ENCODE measurements at places on chromosomes 6 and 20.

DNA sequence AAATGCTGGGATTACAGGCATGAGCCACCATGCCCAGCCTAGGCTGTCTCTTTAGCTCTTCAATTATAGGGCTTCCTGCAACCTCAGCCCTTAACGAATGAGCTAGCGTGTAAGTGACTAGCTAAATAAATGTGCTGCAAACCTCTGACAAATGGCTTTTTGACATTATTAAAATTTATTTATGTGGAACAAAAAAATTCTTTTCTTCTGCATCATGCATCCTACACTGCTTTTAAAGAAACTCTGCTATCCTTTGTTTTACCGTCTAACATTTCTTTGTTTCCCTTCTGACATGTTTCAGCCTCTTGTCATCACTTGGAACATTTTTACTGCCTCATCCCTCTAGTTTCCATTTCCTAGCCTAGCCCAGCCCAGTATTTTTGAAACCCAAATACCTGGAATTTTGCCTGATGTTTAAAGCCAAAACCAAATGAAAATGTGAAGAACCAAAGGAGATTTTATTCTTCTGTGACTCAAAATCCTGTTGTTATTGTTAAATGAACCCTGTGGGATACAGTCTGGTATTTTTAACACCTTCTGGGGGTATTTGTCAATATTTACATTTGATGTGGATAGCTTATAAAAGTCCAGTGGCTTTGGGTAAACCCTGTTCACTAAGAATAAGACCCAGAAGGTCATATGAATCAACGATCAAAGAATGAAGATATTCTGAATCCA is 9.5 kb downstream of the NT5E start:
- DNase-seq, result no peak

- DNase-seq, result no peak
These were observed 23.5 kb downstream of the NOL7 start for GRCh38 chr6:13638626-13639025.

DNA sequence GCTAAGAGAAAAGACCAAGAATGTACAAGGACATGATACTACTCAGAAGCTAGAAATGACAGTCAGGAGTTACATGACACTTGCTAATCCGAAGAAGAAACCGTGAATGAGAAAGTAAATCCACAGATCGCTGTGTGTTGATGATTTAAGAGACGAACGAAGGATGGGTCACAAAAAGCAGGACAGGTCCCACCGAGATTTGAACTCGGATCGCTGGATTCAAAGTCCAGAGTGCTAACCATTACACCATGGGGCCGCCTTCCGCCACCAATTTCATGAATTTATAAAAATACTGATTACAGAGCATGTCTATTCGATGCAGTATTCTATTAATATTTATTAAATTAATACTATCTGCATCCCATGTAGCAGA is 54.0 kb upstream of the BTN3A2 start:
- no peak for DNase-seq

DNA sequence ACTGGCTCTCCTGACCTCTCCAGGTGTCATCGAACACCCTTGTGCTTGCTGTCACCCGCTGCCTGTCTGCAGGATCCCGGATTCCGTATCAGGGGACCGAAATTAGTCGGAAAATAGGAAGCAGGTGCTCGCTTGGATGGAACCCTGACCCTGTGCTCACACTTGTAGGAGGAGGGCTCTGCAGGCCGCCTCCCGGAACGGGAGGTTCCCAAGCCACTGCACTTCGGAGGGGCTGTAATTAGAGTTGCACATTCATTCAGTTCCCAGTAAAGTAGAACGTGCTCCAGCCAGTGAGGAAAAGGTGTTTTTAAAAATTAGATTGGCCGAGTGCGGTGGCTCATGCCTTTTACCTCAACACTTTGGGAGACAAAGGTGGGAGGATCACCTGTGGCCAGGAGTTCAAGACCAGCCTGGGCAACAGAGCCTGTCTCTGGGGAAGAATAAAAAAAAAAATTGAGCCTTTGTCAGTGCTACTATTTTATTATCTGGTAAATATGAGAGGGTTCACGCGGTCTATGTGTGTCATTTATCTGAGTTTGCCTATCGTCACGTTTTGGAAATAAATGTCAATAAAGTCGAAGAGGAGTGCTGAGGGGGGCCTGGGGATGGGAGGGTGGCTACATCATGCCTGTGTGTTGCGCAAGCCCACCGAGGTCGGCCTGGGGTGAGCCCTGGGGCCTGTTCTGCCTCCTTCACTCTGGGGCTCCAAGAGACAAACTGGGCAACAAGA is 1.5 kb upstream of the GMEB2 start:
- peak; percentile 94 for DNase-seq

- DNase-seq, result no peak
These were observed 310.0 kb downstream of the ESR1 start for GRCh38 chr6:152117156-152118133.

DNA sequence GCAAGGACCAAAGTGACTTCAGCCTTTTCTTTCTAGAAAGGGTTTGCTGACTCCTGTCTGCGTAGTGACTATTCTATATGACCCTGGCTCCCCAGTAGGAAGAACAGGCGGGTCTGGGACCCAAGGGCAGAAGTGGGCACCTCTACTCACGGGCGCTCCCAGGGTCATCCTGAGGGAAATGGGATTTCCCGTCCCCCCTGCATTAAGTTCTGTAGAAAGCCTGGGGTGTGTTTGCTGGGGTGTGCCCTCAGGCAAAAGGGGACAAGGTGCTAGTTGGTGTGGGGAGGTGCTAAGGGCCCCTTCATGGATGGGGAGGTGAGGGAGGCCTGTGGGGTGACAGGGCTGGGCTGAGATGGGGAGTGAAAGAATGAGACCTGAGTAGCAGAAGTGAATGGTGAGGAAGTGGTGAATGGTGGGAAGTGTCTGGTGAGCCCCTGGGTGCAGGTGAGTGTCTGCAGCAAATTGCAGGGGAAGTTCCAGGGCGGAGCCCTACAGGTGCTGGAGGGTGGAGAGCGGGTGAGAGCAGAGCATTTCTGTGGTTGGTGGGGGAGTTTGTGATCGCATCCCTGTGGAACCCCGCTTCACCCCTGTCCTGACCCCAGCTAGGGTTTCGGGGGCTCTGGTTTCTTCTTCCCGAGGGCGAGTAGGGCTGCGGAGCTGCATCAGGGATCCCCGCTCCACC is 21.1 kb downstream of the RAET1L start:
- DNase-seq, result no peak

GRCh38 chr6:73394577-73395354 is at the start of gene DDX43:
Gene DDX43 (plus strand): TSS chr6:73394828. CDS start chr6:73394906, 78 bp downstream.
- DNase-seq, result peak; percentile 84

GRCh38 chr6:67496191-67496590 is 1138.9 kb upstream of the ADGRB3 start:
- no peak for DNase-seq

- DNase-seq, result no peak
These were observed 11.5 kb upstream of the C6orf132 start for GRCh38 chr6:42153921-42154320.

DNA sequence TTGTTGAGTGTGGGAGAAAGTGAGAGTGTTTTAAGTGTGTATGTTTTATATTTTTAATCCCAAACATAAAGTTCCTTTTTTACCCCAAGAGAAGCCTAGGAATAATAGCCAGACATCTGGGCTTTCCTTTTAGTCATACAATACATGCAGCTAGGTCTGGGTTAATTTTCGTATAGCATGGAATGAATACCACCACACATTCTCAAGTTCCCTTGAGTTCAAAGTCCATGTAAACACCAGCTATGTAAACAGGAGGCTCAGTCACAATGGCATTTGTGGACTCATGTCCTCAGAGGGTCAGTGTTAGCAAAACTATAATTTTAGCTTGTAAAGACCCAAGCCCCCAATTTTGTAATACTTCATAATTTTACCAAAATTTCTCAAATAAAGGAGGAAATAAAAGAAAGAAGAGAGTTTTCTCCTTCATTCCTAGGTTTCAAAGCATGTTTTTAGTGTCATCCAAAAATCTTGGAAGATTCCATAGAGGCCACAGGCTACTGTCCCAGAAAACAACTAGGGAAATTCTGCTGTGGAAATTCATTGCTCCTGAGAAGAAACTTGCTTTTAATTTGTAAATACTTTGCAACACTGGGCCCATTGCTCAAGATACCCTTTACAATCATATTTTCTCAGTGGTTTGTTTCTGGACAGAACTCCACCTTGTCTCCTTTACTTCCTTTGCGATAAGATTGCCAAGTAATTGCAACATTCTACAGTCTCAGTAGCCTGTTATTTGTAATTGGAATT is 671.2 kb downstream of the COL12A1 start:
- DNase-seq, result peak; percentile 61

- DNase-seq, result no peak
These were observed 136.5 kb downstream of the BTBD9 start for GRCh38 chr6:38503032-38503773.

- DNase-seq, result no peak
These were observed 27.8 kb upstream of the F13A1 start for GRCh38 chr6:6348256-6348655.

DNA sequence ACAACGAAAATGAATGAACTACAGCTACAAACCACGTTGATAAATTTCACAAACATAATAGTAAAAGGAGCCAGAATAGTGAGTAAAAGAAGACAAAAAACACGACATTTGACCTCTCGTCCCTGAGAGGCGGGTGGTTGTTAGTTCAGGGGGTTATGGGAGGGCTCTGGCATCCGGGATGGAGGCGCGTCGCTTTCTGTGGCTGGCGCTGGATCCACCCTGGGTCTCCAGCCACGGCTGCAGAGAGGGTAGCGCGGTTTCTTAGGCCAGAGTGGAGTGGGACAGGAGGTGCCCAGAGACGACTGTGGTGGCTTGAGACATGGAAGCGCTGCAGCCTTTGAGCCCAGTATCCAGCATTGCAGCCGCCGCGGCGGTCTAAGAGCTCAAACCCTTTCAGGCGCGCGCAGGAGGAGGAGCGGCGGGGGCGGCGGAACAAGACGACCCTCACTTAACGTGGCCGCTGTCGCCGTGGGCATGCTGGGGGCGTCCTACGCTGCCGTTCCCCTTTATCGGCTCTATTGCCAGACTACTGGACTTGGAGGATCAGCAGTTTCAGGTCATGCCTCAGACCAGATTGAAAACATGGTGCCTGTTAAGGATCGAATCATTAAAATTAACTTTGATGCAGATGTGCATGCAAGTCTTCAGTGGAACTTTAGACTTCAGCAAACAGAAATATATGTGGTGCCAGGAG is 3.7 kb upstream of the ZSCAN23 start:
- peak; percentile 13 for DNase-seq

DNA sequence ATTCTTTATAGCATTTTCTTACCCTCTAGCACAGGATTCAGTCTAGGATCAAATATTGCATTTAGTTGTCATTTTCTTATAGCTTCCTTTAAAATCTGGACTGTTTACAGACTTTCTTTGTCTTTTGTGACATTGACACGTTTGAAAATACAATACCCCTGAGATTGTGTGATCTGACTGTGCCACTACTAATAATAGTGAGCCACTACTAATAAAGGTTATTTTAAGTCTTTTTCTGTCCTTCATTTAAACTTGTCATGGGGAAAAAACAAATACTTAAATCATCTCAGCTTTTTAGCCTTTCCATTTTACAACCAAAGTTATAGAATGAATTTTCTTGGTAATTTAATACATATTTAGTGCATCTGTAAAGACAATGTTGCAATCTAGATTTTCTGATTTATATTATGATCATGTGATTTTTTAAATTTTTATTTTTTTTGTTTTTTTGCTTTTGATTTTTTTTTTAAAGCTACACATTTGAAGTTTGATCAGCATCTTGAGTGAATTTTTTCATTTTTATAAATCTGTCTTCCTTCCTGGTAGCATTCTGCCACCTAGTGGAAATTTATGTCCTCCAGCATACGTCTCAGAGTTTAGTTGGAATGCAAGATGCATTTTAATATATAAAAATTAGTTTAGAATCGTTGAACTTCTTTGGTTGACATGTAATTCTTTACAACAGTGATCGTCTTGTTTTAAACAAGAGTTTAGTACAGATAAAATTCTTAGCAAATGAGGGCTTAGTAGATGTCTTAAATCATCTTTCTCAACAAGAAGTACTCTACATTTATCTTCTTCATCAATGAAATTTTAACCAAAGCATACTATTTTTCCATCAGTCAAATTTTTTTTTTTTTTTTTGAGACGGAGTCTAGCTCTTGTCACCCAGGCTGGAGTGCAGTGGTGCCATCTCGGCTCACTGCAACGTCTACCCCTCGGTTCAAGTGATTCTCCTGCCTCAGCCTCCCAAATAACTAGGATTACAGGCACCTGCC is 119.4 kb downstream of the NCOA3 start:
- DNase-seq, result no peak

GRCh38 chr6:95091823-95092436 is 485.4 kb upstream of the MANEA start:
- peak; percentile 12 for DNase-seq

DNA sequence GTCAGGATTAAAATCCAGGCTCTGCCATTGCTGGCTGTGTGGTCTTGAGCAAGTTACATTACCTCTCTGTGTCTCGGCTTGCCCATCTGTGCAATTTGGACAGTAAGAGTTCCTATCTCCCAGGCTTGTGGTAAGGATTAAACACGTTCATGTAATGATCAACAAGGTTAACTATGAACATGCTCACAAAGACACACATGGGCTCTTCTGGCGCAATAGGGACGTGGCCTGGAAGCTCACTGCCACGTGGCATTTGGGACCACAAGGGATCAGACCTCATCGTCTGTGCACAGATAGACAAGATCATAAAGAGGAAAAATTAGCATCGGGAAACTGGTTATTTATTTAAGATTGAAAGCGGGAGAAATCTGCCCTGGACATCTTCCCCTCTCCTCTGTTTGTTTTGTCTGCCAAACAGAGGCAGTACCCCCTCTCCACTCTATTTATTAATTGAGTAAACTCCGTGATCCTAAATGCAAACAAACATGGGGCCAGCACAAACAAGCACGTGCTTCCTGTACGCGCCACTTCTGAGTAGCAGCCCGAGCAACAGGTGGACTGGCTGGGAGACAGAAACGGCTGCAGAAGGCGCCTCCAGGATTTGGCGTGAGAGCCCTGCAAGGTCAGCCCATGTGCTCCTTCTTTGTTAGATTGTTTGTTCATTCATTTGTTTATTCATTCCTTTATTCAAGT is 95.0 kb downstream of the CDH26 start:
- no peak for DNase-seq

GRCh38 chr6:163831736-163832135 is 417.2 kb downstream of the QKI start:
- DNase-seq, result no peak

DNA sequence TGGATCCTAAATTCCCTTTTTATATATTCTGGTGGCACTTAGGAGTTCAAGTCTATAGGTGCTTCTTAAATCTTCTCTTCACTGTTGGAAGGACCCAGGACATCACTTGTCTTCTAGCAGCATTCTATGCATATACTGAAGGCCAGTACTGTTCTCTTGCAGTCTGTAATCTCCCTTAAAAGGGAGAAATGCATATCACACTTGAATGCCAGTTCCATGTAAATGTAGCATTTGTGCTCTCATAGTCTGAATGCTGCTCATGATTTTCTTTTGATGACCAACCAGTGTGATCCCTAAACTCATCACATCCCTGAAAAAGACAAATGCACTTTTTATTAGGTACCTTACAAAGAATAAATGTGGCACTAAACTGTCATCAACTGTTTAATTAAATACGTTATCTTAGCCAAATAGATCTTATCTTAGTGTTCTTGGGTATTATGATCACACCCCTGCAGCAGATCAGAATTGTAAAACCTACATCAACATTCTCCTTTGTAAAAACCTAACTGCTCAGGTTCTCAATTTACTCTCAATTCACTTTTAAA is 176.1 kb downstream of the EPHA7 start:
- DNase-seq, result no peak

Data from HuH-7 (cell line).